Neural crest cell (in vitro differentiated cells): ENCODE measurements at places on chromosomes 4 and X. TPM values are rescaled to one million over a fixed set of nuclear protein-coding genes. Genes with fewer than 3 reads are reported as not detected.

Gene PAGE5
- total RNA-seq: not detected in 2 replicates

DNA sequence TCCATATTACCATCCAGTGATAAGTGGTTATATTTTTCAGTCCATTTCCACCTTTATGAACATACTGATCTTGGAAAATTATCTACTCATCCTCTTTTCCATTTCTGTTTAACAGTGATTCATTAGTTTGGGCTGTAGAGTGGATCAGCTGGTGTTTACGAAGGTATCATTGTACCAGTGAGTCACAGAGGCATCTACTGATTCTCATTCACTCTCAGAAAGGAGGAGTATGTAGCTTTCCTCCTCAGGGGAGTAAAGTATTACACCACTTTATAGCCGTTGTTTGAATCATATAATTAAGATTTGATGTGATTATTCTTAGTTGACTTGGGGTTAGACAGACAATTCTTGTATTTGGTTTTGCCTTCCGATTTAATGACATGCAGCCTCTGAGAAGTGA, 74.7 kb downstream of the GALNT7 start:
- DNase-seq: no peak

GRCh38 chr4:108527723-108528122, 92.7 kb upstream of the RPL34 start:
- no peak for DNase-seq

Gene VCX2
- total RNA-seq: not detected in 2 replicates

DNA sequence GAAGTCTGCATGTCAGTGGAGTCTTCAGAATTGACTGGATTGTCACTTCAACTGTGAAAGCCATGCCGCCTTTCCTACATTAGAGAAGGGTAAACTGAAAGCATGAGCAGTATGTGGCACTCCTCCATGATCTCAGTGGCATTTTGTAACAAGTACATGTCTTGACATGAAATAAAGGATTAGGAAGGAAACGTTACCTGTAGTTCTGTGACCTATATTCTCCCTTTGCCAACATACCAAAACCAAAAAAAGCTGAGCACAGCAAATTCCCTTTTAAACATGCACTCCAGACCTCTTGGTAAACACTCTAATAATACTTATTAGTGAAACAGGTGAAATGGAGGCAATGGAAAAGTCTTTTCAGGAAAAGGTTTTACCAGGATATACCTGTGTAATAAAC, 344.2 kb downstream of the GRIA2 start:
- DNase-seq: no peak

Gene SCRG1
- total RNA-seq: 4.8 and 5.1 TPM in 2 replicates

GRCh38 chr4:85151371-85151770, 184.9 kb upstream of the WDFY3 start:
- DNase-seq: no peak

DNA sequence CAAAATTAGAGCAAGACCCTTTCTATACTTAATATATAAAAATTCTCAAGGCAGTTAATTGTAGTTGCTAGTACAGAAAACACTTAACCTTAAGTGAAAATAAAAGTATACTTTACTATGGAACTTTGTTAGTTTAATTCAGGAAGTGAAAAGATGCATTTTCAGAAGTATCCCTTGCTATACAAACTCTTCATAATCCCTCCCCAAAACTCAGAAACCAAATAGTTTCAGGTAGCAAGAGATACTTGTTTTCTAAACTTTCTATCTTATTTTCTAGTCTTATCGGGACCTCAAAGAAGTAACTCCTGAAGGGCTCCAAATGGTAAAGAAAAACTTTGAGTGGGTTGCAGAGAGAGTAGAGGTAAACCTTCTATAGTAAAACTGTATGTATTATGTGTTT, 14.3 kb downstream of the PAICS start:
- DNase-seq: no peak

Gene PNMA6F
- total RNA-seq: not detected in 2 replicates

- no peak for DNase-seq
These were observed 368.2 kb upstream of the NR3C2 start for GRCh38 chr4:148810461-148810860.

Gene NALF2
- 4.9 and 5.7 TPM in 2 replicates for total RNA-seq

DNA sequence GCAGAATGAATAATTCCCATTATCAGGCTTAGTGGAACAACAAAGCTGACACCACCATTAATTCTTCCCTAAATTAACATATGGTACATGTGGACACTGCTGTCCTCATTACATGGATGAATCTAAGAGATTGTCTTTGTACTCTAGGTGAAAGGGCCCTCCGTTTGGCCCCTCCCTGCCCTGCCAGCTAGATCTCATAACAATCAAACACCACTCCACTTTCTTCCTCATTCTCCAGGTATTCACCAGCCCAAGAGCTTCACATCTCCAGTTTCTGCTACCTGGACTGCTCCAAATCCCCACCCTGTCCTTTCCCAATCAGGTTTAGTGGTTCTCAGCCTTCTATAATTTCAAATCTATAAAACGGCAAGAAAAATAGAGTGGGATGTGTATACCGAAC, 3.8 kb downstream of the HSD17B11 start:
- DNase-seq: no peak

DNA sequence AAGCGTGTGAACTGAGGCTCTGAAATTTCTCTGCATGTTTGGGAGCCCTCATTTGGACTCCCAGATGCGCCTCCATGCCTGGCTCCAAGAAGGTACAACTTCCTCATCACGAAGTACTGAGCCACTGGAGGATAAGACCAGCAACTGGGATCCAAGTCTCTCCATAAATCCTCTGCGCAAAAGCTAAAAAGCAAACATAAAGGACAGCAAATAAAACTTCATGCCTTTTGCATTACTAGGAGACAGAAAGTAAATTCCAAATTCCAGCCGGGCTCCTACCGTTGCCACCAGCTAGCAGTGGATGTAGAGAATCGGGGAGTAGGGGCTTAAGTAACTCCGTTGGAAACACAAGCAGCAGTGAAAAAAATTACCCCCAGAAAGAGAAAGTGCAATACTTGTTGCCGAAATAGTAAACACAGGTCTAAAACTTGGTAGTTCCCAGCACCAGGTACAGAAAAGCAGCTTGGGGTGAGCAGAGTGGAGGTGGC, 477.1 kb upstream of the TENM3 start:
- DNase-seq: no peak

Gene EBP
- 155 and 168 TPM in 2 replicates for total RNA-seq

DNA sequence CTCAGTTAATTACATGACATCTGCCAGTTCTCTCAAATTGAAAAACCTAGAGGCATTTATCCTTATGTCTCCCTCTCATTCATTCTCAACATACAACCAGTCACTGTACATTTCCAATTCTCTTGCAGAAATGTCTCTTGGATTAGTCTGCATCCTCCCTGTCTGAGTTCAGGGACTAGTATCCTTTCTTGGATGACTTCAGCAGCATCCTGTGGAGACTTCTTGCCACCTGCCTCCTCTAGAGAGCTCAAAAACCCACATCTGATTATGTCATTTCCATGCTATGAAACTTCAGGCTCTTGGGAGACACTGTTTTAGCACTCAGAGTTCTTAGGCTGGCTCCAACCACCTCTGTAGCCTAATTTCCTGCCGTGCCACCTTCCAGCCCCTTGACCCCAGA, 515.1 kb upstream of the DIPK2B start:
- no peak for DNase-seq

- no peak for DNase-seq
These were observed 292.7 kb downstream of the SPOCK3 start for GRCh38 chr4:166941629-166942028.

Gene FANCB
- total RNA-seq: 16.1 and 19.5 TPM in 2 replicates

GRCh38 chr4:138078751-138079520, 163.2 kb downstream of the SLC7A11 start:
- DNase-seq: no peak

Gene HS6ST2
- total RNA-seq: 13.9 and 14.2 TPM in 2 replicates

- DNase-seq: no peak
These were observed 1045.0 kb downstream of the GLUD2 start for GRCh38 chrX:122092360-122092759.

DNA sequence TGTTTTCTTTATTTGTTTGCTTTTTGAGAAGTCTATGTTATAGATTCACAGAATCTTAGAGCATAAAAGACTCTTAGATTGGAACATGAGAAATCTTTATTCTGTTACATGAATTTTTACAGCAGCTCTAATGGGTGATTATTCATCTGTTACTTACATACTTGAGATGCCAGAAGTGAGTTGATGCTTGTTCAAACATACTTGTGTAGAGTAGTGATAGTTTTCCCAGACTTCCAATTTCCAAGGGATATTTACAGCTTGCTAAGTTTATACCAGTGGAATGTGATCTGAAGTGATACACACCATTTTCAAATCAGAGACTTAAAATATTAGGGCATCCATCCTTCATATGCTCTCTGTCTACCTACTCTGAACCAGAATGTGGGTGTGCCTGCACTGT, 252.9 kb upstream of the SMIM31 start:
- DNase-seq: no peak

GRCh38 chrX:111728096-111728495, 47.1 kb downstream of the ALG13 start:
- no peak for DNase-seq

- DNase-seq: no peak
These were observed 31.7 kb downstream of the SNCA start for GRCh38 chr4:89805297-89805696.

GRCh38 chr4:142497606-142498005, 348.5 kb downstream of the INPP4B start:
- no peak for DNase-seq

Gene ETDA
- not detected in 2 replicates for total RNA-seq

GRCh38 chrX:30876367-30876766, 12.7 kb downstream of the TAB3 start:
- no peak for DNase-seq

DNA sequence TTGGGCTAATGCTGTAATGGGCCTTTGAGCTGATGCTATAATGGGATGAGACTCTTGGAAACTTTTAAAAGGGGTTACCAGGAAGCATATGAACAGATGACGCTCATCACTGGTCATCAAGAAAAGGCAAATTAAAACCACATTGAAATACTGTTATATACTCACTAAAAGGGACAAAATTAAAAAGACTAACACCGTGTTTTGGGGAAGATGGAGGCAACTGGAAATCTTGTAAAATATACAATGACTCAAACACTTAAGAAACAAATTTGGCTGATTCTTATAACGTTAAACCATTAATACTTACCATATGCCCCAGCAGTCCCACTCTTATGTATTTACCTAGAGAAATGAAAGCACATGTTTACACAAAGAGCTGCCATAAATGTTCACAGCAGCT, 207.2 kb upstream of the GPRIN3 start:
- DNase-seq: no peak

- DNase-seq: no peak
These were observed 262.5 kb upstream of the TEX13A start for GRCh38 chrX:105483011-105483410.

Gene L1CAM
- 133 and 137 TPM in 2 replicates for total RNA-seq

Gene GRIA2
- total RNA-seq: 2.7 and 2.9 TPM in 2 replicates
